ENCODE measurements at places on chromosomes 11 and 22. TPM values are rescaled to one million over a fixed set of nuclear protein-coding genes. Genes with fewer than 3 reads are reported as not detected.

The MMP12 gene
- not detected for total RNA-seq

The TUBA8 gene
- total RNA-seq: 0.41 TPM

The MUC15 gene
- total RNA-seq: 0.54 TPM

The SELENOO gene
- total RNA-seq: 41.0 TPM

- H3K27me3 ChIP-seq: no peaks in the 10 kb centered on the region
- no peaks in the 10 kb centered on the region for H3K4me1 ChIP-seq
- no peak overlapping the region for H3K27ac ChIP-seq
- no peak for DNase-seq
- H3K4me3 ChIP-seq: no peak overlapping the region
Observed at GRCh38 chr11:94507485-94507884, 4.8 kb upstream of the C11orf97 start.

GRCh38 chr11:3134651-3135480, 30.2 kb downstream of the OSBPL5 start:
- peaks cover 6% of the 10 kb centered on the region for H3K36me3 ChIP-seq
- no peaks in the 10 kb centered on the region for H3K27me3 ChIP-seq
- H3K4me1 ChIP-seq: peaks cover 2% of the 10 kb centered on the region
- H3K4me3 ChIP-seq: no peak overlapping the region

- no peak overlapping the region for H3K4me3 ChIP-seq
- peaks cover 13% of the 10 kb centered on the region for H3K4me1 ChIP-seq
- H3K36me3 ChIP-seq: no peaks in the 10 kb centered on the region
- H3K27me3 ChIP-seq: no peaks in the 10 kb centered on the region
Observed at GRCh38 chr11:9525116-9525515, 48.4 kb upstream of the WEE1 start.

- no peak overlapping the region for H3K4me3 ChIP-seq
- H3K27me3 ChIP-seq: no peaks in the 10 kb centered on the region
- DNase-seq: no peak
- H3K4me1 ChIP-seq: peaks cover 4% of the 10 kb centered on the region
- no peak overlapping the region for H3K27ac ChIP-seq
Observed at GRCh38 chr11:61898247-61898582, 6.9 kb upstream of the FADS3 start.

DNA sequence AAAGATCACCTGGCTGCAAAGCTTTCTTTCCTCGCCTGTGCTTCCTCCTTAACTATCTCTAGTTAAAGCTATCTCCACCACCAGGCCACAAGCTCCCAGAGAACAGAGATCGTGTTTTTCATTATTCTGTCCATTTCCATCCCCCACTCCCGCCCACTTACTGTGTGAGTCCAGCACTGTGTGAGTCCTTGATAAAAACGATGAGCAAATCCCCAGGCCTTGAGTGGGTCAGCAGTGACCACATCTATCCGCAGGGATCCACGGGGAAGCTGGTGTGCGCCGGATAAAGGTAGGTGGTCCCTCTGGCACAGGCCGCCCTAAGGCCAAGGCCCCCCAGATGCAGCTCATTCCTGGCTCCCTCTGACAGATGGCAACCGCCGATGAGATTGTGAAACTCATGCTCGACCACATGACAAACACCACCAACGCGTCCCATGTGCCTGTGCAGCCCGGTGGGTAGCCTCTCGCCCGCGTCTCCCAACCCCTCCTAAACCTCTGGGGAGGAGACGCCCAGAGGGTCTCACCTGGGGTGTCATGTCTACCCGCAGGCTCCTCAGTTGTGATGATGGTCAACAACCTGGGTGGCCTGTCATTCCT, 9.3 kb downstream of the TKFC start:
- no peak for DNase-seq
- H3K4me1 ChIP-seq: no peaks in the 10 kb centered on the region
- H3K27me3 ChIP-seq: no peaks in the 10 kb centered on the region
- H3K4me3 ChIP-seq: no peak overlapping the region
- peaks cover 8% of the 10 kb centered on the region for H3K36me3 ChIP-seq

DNA sequence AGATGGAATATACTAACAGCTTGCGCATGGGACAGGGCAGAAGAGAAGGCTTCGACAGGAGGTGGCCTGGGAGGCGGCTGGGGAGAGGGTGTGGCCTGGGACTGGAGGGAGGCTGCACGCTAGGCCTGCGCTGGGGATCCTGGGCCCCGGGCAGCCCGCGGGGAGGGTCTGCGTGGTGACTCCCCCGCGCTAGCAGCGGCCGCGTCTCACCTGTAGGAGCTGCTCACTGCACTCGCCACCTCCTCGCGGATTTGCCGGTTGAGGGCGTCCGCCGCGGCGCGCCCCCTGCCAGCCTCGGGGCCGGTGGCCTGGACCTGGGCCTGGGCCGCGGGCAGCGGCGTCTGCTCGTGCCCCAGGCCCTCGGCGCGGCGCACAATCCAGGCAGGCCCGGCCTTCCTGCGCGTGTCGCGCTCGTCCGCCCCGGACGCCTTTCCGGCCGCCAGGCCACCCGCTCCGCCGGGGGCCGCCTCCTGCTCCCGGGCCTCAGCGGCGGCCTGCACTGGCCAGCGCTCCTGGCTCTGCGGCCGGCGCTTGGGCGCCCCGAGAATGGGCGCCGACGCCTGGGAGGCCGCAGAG, 1.5 kb downstream of the MAP6 start:
- peak overlapping the region; percentile 65 for H3K27ac ChIP-seq
- H3K27me3 ChIP-seq: no peaks in the 10 kb centered on the region
- H3K4me1 ChIP-seq: peaks cover 18% of the 10 kb centered on the region

GRCh38 chr11:113161711-113162591, 152.4 kb upstream of the TTC12 start:
- peaks cover 38% of the 10 kb centered on the region for H3K4me1 ChIP-seq
- H3K27ac ChIP-seq: peak overlapping the region; percentile 84
- H3K4me3 ChIP-seq: no peak overlapping the region
- DNase-seq: no peak
- no peaks in the 10 kb centered on the region for H3K27me3 ChIP-seq

The YPEL1 gene
- total RNA-seq: 20.1 TPM

The DTX4 gene
- total RNA-seq: 8.8 TPM

DNA sequence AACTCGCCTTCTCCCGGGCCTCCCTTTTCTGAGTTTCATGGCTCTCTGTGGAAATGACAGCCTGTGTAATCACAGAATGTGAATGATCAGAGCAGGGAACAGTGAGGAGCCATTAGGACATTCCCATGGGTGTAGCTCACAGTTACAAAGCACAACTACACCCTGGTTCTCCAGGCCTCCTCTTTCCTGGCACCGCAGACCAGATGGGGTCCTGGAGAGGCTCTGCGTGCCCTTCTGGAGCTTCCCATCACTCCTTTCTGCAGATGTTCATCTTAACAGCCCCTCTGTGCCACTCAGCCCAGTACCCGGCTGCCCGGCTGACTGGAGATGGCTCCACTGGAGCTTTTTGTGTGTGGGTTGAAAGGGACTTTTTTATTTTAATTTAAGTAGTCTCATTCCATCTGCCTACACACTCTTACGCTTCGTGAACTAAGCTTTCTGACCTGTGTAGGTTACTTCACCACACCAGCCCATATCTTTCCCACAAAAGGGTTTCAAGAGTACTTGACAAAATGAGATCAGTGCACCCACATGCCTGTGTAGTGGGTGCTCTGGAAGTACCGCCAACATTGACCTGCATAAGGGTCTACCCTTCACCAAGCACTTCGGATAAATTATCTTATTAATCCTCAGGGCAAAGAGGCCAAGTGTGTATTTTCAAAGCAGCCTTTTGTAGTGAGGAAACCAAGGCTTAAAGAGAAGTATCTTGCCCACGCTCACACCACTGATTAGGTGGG, 29.8 kb downstream of the SREBF2 start:
- H3K27ac ChIP-seq: no peak overlapping the region
- peaks cover under 1% of the 10 kb centered on the region for H3K36me3 ChIP-seq
- peaks cover 6% of the 10 kb centered on the region for H3K4me1 ChIP-seq
- no peaks in the 10 kb centered on the region for H3K27me3 ChIP-seq
- DNase-seq: no peak

- no peak overlapping the region for H3K4me3 ChIP-seq
- no peak overlapping the region for H3K27ac ChIP-seq
- H3K27me3 ChIP-seq: no peaks in the 10 kb centered on the region
- H3K4me1 ChIP-seq: no peaks in the 10 kb centered on the region
Observed at GRCh38 chr22:40036591-40037225, 42.0 kb downstream of the FAM83F start.

GRCh38 chr11:62905927-62906531, 15.1 kb downstream of the CHRM1 start:
- H3K36me3 ChIP-seq: no peaks in the 10 kb centered on the region
- no peaks in the 10 kb centered on the region for H3K27me3 ChIP-seq
- H3K27ac ChIP-seq: no peak overlapping the region

The NXPE4 gene
- total RNA-seq: not detected

- no peak overlapping the region for H3K4me3 ChIP-seq
- H3K27ac ChIP-seq: no peak overlapping the region
- H3K36me3 ChIP-seq: no peaks in the 10 kb centered on the region
- DNase-seq: no peak
- no peaks in the 10 kb centered on the region for H3K27me3 ChIP-seq
- peaks cover 19% of the 10 kb centered on the region for H3K4me1 ChIP-seq
Observed at GRCh38 chr11:35236667-35237003, 97.7 kb downstream of the CD44 start.

The CDC42BPG gene
- total RNA-seq: 0.68 TPM

The APOBEC3F gene
- 0.49 TPM for total RNA-seq

DNA sequence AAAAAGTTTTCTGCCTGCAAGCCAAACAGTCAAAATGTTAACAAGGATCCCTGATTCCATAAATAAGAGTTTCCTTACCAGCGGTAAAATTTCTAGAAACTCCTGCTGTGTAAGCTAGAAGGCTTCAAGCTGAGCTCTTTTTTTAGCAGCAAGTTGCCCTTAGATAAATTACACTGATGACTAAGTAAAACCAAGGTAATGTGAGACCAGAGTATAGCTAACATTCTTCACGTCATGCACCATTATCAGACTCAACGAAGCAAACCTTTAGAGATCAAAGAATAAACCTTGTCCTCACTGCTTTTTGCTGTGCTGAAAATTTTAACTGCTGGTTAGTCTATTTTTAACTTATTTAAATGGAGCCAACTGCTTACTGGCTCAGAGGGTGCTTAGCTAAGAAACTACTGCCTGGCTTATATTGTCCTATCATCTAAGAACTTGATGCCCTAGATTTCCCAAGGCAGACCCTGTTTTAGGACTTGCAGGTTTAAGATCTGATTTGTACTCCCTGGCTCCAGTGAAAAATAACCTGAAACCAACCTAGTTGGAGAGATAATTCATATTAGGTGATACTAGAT, 900.7 kb downstream of the JRKL start:
- no peak overlapping the region for H3K4me3 ChIP-seq
- H3K4me1 ChIP-seq: no peaks in the 10 kb centered on the region
- no peak for DNase-seq
- H3K36me3 ChIP-seq: no peaks in the 10 kb centered on the region

GRCh38 chr11:119187123-119187892, 2.0 kb downstream of the NHERF4 start:
- H3K4me3 ChIP-seq: no peak overlapping the region
- no peak for DNase-seq
- peaks cover 10% of the 10 kb centered on the region for H3K36me3 ChIP-seq
- H3K4me1 ChIP-seq: no peaks in the 10 kb centered on the region
- H3K27me3 ChIP-seq: no peaks in the 10 kb centered on the region
- no peak overlapping the region for H3K27ac ChIP-seq

The BLID gene
- total RNA-seq: 24.6 TPM

GRCh38 chr22:20965888-20966855, 883 bp upstream of the AIFM3 start:
- no peaks in the 10 kb centered on the region for H3K36me3 ChIP-seq
- H3K4me1 ChIP-seq: peaks cover 3% of the 10 kb centered on the region
- no peaks in the 10 kb centered on the region for H3K27me3 ChIP-seq
- no peak for DNase-seq

GRCh38 chr11:68812526-68812925, 29.2 kb downstream of the CPT1A start:
- no peaks in the 10 kb centered on the region for H3K4me1 ChIP-seq
- DNase-seq: no peak
- no peak overlapping the region for H3K27ac ChIP-seq
- H3K36me3 ChIP-seq: peaks cover 42% of the 10 kb centered on the region

The SLC25A1 gene
- total RNA-seq: 65.1 TPM

DNA sequence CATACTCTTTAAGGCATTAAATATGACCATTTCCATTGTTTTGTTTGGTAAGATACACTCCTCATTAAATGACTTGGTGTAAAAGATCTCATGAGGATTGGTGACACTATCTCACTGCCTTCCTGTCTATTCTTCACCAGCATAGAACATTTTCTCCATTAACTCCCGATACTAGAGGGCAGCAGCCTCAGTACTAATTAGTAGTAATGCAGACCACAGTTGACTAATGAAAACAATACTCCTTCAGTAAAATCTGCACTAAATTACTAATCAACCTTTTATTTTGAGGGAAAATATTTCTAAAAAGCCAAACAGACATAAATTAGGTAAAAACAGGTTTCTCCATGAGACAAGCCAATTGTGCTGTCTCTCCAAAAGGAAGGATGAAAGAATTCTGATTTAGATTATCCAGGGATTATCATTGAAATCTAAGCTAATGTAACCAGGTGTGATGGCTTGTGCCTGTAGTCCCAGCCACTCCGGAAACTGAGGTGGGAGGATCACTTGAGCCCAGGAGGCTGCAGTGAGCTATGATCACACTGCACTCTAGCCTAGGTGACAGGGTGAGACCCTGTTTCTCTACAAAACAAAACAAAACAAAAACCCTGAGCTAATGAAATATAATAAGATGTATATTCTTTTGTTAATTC, 9.4 kb downstream of the PGM2L1 start:
- H3K36me3 ChIP-seq: no peaks in the 10 kb centered on the region
- no peak overlapping the region for H3K27ac ChIP-seq
- H3K4me3 ChIP-seq: no peak overlapping the region
- H3K27me3 ChIP-seq: no peaks in the 10 kb centered on the region

DNA sequence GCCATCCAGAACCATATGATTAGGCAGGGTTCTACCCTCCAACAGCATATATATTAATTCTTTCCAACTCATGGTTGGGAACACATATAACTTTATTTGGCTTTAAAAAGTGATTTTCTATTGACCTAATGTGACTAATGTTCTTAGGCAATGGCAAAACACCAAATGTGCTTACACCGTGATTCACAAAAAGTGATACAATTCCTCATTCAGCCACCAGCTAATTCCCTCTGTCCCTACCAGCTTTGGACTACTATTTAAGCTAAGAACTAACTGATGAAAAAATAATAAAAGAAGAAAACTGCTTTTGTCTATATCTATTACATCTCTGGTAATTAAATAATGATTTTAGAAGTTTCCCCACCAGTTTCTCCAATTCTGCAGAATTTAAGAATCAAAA, 4.7 kb downstream of the CTSC start:
- no peaks in the 10 kb centered on the region for H3K36me3 ChIP-seq
- no peaks in the 10 kb centered on the region for H3K27me3 ChIP-seq
- no peak overlapping the region for H3K27ac ChIP-seq
- H3K4me3 ChIP-seq: no peak overlapping the region
- H3K4me1 ChIP-seq: peaks cover 3% of the 10 kb centered on the region
- no peak for DNase-seq

DNA sequence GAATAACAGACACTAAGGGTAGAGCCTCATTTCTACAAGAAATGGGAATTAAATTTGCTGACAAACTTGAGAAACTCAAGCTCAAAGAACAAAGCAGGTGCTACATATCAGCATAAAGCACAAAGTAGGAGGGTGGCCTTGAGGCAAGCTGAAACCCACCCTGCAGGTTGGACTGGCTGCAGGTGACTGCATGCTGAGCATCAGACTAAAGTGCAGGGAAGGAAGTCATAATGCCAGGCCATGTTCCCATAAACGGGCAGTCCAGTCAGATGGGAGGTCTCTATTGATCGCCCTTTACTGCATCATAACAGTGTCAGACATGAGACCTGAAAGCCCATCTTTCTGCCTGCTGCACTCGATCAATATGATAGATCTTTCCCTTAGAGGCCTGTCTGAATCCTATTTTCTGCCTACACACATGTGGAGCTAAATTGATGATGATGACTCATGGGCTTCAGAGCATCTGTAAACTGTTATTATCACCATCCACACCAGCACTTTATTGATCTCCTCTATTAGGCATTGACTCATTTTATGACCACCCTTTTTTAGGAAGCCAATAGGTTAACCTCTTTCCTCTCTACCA, 224.5 kb upstream of the DDI1 start:
- H3K27ac ChIP-seq: no peak overlapping the region
- H3K27me3 ChIP-seq: no peaks in the 10 kb centered on the region
- no peak for DNase-seq
- no peak overlapping the region for H3K4me3 ChIP-seq

All from thoracic aorta (tissue), 2 donors.